Activated CD8-positive, alpha-beta T cell treated with anti-CD3 and anti-CD28 coated beads for 36 hours (primary cell): ENCODE measurements at places on chromosomes 3 and 15. TPM values are rescaled to one million over a fixed set of nuclear protein-coding genes. Genes with fewer than 3 reads are reported as not detected.

DNA sequence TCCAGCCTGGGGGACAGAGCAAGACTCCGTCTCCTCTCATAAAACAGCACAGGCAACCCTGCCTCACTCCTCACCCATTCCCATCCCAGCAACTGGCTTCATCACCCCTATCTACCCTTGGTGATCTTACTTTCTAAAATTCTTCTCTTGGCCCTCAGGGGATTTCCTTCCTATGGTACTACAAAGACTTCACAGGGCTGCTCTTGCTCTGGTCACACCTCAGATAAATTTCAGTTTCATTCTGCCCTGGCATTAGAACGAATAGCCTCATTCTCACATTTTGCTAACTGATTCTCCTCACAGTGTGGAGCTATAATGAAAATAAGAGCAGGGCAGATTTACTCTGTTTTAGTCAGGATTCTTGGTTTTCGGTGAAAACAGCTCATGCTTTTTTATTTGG lies 22.1 kb upstream of the CRBN start:
- peaks cover 15% of the 10 kb centered on the region for H3K4me1 ChIP-seq
- no peak for DNase-seq
- no peak overlapping the region for H3K27ac ChIP-seq
- no peak overlapping the region for H3K4me3 ChIP-seq
- no peaks in the 10 kb centered on the region for H3K36me3 ChIP-seq

DNA sequence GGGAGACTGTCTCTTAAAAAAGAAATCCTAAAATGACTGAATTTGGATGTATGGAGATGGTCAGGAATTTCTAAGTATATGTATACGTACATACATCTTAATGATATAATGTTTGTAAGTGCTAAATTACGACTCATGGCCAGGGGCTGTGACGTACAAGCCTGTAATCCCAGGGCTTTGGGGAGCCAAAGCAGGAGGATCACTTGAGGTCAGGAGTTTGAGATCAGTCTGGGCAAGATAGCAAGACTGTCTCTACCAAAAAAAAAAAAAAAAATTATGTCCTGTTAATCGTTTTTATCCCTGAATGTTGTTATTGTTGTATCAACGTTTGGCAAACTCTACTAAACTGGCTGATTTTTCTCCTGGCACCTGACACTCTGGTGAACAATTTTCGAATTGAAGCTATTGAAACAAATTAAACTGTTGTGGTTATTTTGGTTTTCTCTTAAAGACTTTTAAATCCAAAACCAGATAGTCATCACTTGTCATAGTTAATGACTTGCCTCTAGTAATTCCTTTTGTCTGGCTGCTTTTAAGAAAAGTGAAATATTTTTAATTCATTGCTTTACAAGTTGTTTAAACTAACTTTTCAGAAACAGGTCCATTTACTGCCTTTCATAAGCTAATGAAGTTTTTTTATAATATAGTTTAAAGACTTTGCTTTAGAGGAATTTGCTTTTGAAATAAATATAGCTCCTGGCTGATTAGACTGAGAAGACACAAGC lies 7.0 kb downstream of the MORF4L1 start:
- no peak overlapping the region for H3K4me3 ChIP-seq
- H3K27me3 ChIP-seq, result no peaks in the 10 kb centered on the region
- peaks cover 56% of the 10 kb centered on the region for H3K36me3 ChIP-seq
- H3K27ac ChIP-seq, result peak overlapping the region; percentile 65

DNA sequence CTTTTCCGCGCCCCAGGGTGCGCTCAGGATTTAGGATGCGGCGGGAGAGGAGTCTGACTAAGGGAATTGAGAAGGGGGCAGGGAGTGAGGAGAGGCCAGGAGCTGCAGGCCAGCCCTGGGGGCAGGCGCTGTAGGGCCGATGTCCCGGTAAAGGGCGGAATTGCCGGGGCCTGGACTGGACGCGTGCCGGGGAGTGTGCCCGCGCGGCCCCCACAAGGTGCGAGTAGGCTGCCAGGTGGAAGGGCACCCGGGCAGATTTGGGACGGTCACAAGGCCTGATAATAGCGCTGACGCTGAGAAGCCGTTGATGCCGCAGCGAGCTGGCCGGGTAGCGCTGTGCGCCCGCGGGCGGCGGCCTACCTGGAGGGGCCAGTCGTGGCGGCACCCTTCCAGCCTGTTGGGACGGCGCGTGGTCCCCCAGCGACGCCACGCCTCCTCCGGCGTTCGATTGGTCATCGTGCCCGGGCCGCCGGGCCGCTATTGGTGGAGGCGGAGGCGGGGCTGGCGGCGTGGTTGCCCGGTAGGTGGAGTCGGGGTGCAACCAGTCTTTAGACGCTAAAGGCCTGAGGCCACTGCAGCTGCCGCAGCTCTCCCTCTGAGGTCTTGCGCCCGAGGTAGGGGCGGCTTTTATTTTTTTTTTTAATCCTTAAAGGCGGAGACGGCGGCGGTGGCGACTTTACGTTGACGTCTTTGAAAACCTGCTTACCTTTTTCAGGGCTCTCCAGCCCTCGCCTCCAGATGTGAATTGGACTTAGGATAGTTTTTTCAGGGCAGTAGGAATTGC lies 903 bp downstream of the SLC25A38 start:
- peak overlapping the region; percentile 99 for H3K27ac ChIP-seq
- peak overlapping the region; percentile 94 for H3K4me3 ChIP-seq
- DNase-seq, result peak; percentile 97
- no peaks in the 10 kb centered on the region for H3K27me3 ChIP-seq
- peaks cover 47% of the 10 kb centered on the region for H3K4me1 ChIP-seq

- no peaks in the 10 kb centered on the region for H3K36me3 ChIP-seq
- H3K4me1 ChIP-seq, result no peaks in the 10 kb centered on the region
- no peaks in the 10 kb centered on the region for H3K27me3 ChIP-seq
- no peak overlapping the region for H3K4me3 ChIP-seq
These were observed 602.6 kb downstream of the PYDC2 start for GRCh38 chr3:192063570-192063969.

DNA sequence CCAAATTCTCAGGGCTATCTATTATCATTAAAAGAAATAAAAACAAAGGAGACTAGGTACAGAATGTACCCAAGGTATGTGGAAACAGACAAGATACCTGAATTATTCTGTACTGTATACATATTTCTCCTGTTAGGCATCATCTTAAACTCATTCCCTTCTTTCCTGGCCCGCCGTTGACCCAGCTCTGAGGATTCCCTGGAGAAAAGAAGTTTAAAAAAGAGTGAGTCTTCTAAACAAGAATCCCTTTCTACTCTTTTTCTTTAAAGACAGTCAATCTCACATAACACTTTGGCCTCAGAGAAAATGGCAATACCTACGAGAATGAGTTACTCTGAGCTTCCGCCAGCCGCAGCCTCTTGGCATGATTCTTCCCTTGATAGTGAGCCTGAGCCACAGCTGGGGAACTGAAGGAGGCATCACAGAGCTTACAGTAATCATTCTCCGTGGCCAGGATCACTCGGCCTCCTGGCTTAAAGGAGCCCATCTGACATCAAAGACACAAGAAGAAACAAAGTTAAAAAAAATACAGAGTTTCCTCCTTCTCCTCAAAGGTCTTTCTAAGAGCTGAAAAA lies 44.2 kb downstream of the ZMAT3 start:
- H3K4me1 ChIP-seq, result peaks cover 20% of the 10 kb centered on the region
- peak overlapping the region; percentile 6 for H3K4me3 ChIP-seq
- peak; percentile 45 for DNase-seq
- H3K27me3 ChIP-seq, result no peaks in the 10 kb centered on the region

GRCh38 chr3:135691240-135691639 lies 274.3 kb upstream of the PPP2R3A start:
- H3K27ac ChIP-seq, result no peak overlapping the region
- DNase-seq, result no peak
- no peaks in the 10 kb centered on the region for H3K4me1 ChIP-seq
- no peak overlapping the region for H3K4me3 ChIP-seq

- no peak overlapping the region for H3K27ac ChIP-seq
- DNase-seq, result no peak
- peaks cover 24% of the 10 kb centered on the region for H3K27me3 ChIP-seq
- H3K4me1 ChIP-seq, result peaks cover 4% of the 10 kb centered on the region
These were observed 1.8 kb downstream of the GASK1A start for GRCh38 chr3:42980909-42981308.

GRCh38 chr15:90780916-90781315 lies 63.8 kb downstream of the BLM start:
- H3K27ac ChIP-seq, result peak overlapping the region; percentile 69
- no peak overlapping the region for H3K4me3 ChIP-seq
- H3K27me3 ChIP-seq, result no peaks in the 10 kb centered on the region
- peak; percentile 32 for DNase-seq
- peaks cover 52% of the 10 kb centered on the region for H3K36me3 ChIP-seq
- H3K4me1 ChIP-seq, result peaks cover 17% of the 10 kb centered on the region

- no peak for DNase-seq
- no peak overlapping the region for H3K4me3 ChIP-seq
- peaks cover 24% of the 10 kb centered on the region for H3K4me1 ChIP-seq
- H3K27me3 ChIP-seq, result no peaks in the 10 kb centered on the region
These were observed 56.0 kb downstream of the KAT2B start for GRCh38 chr3:20096135-20096685.

DNA sequence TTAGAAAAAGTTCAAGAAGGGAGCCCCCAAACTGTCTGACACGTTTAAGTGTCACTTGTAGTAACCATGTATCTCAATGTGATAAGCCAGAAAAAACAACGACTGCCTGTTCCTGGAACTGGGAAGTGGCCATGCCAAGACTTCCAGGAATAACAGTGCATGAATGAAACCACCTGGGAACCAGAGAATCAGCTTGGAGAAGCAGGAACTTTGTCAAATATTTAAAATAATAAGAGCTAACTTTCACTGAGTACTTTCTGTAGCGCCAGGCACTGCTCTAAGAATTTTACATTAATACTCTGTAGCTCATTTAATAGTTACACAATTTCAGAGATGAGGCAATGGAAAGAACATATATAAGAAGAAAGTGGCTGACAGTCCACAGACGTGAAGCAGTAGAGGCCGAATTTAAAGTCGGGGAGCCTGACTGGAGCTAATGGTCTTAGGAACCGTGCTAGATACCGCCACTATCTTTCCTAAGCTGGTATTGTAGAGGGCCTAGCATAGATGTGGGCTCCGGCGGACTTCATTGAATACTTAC lies 876 bp downstream of the PLSCR1 start:
- no peaks in the 10 kb centered on the region for H3K27me3 ChIP-seq
- peak overlapping the region; percentile 90 for H3K27ac ChIP-seq
- H3K36me3 ChIP-seq, result peaks cover 19% of the 10 kb centered on the region
- peak overlapping the region; percentile 87 for H3K4me3 ChIP-seq
- no peak for DNase-seq

GRCh38 chr15:29968099-29968894 lies 114.5 kb upstream of the GOLGA8J start:
- no peak for DNase-seq
- no peaks in the 10 kb centered on the region for H3K36me3 ChIP-seq
- peaks cover 49% of the 10 kb centered on the region for H3K27me3 ChIP-seq

Gene SI
- total RNA-seq, result not detected

Gene CXCR6
- 3.4 TPM for total RNA-seq

Gene EPHA3
- not detected for total RNA-seq

Gene PDZRN3
- not detected for total RNA-seq

Gene STRIT1
- not detected for total RNA-seq
